NCI-H446 (cell line): ENCODE measurements at places on chromosomes 4 and X.

- DNase-seq = no peak
These were observed 176.9 kb upstream of the ARHGAP24 start for GRCh38 chr4:85298037-85298436.

DNA sequence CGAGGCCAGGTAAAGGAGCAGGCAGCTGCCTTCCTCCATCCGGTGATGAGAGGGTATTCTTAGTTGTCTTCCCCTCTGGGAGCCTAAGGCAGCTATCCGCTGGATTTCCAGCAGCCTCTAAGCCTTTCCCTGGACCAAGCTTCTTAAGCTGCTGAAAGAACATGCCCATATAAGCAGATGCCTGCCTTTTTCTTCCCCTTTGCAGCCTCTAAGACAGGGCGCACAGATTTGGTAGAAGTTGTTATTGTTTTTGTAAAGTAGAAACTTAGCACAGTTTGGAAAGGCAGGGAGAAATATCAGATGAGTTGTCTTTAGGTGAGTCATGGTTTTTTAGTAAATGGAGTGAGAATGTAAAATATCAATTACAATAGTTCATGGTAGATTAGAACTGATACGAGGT is 210.8 kb downstream of the ARHGAP10 start:
- DNase-seq = no peak

- no peak for DNase-seq
These were observed 114.5 kb downstream of the TSPAN7 start for GRCh38 chrX:38675856-38676255.

DNA sequence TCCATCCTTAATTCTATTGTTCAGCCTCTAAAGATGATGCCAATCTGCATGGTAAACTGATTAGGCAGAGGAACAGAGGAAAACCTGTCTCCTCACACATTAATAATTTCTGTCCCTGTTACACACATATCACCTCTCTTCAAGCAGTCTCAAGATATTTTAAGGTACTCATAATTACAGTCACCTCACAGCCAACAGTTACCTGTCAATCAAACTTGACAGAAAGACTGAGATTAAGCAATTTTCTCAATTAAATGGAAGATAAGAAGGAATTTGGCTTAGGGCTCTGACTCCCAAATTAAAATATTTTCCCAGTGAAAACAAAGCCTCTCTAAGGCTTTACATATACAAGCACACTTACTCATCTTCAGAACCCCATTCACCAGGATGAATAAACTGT is 85.2 kb downstream of the MAPK10 start:
- no peak for DNase-seq

- DNase-seq = no peak
These were observed 10.4 kb downstream of the TFDP3 start for GRCh38 chrX:133207751-133208150.

GRCh38 chr4:183185018-183185417 is 86.0 kb downstream of the WWC2 start:
- DNase-seq = no peak

- DNase-seq = peak; percentile 34
These were observed 21.9 kb downstream of the BMP3 start for GRCh38 chr4:81052119-81053068.

DNA sequence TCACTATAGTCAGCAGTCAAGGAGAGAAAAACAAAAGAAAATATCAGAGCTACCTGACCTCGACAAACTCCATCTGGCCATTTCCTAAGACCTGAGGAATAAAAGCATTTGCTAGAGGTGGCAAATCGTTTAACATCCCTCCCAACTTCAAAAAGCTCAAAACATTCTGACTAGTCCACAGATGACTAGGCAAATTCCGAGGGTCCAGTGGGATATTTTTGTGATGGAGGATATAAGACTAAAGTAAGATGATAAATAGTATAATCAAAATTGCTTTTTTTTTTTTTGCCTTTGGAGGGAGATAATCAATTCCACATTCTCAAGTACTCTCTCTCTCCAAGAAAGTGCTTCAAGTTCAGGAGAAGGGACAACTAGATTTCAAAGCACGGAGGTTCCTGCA is 119.1 kb upstream of the ETNPPL start:
- no peak for DNase-seq
